ENCODE measurements at places on chromosomes 2 and 18.
A peak's percentile ranks its signal among the peaks of the same experiment; 100 is the strongest.

DNA sequence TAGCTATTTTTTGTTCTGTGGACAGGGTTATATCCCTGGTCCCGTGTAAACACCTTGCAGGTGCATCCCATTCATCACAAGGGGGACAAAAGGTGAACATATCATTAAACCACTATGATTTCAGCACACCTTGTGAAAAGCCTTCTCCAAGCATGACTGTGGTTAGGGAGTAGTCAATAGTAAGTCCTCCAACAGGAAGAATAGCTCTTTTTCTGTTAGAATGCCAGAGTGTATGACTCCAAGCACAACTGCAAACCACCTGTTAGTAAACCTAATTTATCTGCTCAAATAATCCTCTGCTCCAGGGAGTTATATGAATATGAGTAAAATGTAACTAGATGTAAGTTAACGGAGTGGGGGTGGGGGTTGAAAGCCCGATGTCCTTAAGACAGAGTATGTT, 240.5 kb downstream of the AGPS start:
- DNase-seq: peak; percentile 6

DNA sequence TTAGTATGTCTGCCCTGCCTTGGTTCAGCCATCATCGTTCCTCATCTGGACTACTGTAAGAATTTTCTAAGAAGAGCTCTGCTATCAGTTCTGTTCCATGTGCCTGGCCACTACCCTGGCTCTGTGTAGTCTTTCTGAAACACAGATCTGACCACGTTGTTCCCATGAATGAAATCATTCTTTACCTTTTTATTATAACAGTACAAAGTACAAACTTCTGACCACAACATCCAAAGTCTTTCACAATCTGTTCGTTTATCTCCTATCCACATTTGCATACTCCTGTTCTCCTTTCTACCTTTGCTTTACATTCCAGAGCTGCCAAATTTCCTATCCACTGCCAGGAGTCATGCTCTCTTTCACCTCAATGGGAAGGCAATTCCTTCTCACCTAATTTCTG, 284.6 kb upstream of the LRP1B start:
- no peak for DNase-seq

GRCh38 chr2:40037303-40037702, 258.2 kb upstream of the THUMPD2 start:
- no peak for DNase-seq

DNA sequence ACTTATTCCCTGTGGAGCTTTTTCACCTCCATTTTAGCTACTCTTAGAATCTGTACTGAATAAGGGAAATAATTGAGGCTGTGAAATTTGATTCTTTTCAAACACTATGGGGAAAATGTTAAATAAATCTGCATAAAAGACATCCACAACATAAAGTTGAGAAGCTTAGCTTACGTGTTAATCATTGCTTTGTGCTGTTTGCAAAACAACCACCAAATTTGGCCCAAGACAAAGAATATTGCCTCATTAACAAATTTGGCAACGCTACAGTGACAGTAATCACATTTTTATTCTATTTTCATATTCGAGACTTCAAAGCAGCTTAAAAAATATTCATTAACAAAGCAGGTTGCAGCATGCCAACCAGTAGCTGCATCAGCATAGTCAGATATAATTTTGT, 437.6 kb downstream of the DPP10 start:
- no peak for DNase-seq

DNA sequence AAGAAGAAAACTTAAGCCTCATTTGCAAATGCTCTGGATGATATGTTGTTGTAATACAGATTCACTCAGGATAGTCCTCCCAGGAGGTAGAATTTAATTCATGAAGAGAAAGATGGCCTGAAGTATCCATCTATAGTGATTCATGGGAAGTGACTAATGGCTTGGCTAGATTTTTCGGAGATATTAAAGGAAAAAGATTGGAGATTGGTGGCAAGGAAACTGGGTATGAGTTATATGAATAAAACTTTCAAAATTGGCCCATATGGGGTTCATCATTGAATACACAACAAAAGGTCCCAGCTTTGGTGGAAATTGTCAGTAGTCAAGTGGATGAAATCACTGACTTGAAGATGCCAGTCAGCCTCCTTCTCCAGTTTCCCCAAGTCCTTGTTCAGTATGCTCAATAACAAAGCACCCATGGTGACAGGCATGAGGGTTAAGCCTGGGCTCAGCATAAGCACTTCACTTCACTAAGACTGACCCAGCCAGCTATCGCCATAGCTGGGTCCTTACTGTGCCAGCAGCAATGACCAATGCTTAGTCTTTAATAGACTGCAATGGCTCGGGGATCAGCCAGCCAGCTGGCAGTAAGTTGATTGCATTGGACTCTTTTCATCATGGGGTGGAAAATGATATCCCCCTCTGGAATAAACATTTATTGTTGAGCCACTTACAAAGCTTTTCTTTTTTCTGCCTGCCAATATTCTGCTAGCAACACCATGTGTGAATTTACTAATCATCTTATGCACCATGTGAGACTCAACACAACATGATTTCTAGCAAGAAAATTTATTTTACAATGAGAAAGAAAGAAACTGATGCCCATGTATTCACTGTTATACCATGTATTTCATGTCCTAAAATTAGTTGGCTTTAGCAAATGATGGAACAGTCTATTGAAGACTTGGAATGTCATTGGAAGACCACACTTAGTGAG, 176.6 kb upstream of the TACR1 start:
- DNase-seq: peak; percentile 38

DNA sequence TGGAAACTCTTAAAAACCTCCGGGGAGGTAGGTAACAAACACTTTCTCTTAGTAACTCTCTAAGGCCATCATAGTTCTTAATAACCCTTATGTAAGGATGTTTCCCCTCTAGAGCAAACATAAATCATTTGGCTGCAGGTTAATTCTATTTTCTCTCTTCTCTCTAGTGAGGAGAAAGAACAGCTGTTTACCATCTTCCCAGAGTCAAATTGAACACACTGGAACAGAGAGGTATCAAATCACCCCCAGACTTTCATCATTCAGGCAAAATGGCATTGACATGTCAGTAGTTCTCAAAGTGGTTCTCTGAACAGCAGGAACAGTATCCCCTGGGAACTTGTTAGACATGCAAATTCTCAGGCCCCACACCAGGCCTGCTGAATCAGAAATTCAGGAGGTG, 240.7 kb downstream of the MEIS1 start:
- no peak for DNase-seq

DNA sequence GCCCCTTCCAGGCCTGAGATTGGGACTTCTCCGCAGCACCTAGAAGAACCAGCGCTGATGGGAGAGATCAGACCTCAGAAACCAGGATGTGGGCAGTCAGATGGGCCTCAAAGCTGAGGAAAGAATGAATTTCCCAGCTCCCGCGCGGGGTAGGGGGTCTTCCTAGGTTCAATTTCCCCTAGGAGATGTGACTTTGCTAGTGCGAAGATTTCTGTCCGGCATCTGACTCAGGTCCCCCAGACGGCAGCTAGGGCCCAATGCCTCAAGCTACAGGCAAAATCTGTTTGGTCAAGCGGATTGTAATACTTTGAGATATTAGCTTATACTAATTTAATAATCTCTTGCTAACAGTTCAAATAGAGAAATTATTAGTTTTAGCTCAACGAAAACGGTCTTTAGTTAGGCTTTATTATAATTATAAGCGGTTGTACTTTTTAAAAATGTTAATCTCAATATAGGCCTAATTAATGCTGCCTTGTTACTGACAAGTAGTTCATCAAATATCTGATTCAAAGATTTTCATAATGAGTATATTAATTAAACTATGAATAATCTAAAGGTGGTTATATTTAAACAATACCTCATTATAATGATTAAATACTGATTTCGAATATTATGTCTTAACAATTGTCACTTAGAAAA, 5.8 kb downstream of the DLX1 start:
- no peak for DNase-seq

- peak; percentile 18 for DNase-seq
Measured at GRCh38 chr2:32522770-32523169, 105.1 kb upstream of the TTC27 start.

- DNase-seq: no peak
Measured at GRCh38 chr2:38322224-38322914, 54.7 kb downstream of the ATL2 start.

DNA sequence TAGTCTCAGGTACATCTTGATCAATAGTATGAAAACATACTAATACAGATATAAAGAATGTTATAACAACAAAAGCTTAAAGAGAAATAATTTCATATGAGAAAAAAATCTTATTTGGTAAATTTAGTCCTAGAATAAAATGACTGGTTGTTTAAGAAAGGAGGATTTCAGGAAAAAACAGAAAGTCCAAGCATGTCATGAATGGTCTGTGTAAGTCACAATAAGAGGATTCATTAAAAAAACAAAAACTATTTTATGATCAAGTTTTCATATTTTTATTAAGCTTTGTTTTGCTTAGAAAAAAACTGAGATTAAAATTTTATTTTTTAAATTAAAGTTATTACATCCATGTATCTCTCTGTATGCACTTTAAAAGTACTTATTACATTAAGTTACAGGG, 353.9 kb upstream of the SPHKAP start:
- DNase-seq: peak; percentile 3

DNA sequence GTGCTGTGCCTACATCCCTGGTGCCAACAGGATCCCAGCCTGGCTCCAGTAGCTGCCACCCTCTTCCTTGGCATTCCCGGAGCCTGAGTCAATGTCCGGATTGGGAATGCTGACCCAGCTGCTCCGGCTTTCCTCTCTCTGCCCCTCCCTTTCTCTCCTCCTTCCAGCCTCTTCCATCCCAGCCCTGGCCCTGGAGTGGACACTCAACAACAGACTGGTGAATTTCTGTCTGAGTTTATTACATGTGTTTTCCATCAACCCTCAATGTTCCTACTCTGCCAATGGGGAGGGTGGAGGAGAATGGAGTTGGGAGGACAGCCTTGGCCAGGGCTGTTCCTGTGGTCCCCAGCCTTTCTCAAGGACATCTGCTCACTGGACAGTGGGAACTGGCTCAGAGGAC, 917 bp upstream of the PRKAG3 start:
- no peak for DNase-seq

DNA sequence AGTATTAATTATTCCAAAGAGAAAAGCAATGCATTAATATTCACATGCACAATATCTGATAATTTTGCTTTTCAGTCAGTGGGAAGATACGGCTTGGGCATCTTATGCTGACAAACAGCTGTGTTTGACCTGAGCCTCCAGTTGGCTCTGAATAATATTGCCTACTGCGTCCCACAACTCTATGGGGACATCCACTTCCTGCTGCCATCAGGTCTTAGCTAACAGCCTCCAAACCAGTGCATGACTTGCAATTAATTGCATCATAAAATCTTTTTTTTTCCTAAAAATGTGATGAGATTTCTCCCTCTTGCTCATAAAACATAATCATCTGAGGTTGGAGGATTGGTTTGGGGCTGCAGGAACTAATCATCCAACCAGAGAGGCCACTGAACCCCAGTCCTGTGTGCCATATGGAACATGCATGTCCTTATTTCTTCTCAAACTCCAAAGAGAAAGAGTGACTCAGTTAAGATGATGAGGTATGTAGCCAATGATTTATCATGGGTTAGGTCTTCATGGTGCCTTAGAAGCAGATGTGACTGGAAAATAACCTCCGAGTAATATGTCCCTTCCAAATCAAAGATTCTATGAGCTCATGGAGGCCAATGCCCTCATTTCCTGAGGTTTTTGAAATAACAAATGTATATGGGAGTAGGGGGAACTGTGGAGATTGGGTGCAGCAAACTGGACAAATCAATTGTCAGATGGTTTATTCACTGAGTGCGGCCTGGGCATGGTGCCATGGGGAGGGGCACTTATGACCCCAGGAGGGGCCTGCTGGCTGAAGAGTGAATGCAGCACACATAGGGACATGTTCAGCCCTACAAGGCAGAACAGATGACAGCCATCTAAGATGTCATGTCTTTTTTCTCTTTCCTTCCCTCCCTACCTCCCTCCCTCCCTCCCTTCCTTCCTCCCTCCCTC, 39.4 kb downstream of the EDAR start:
- no peak for DNase-seq

DNA sequence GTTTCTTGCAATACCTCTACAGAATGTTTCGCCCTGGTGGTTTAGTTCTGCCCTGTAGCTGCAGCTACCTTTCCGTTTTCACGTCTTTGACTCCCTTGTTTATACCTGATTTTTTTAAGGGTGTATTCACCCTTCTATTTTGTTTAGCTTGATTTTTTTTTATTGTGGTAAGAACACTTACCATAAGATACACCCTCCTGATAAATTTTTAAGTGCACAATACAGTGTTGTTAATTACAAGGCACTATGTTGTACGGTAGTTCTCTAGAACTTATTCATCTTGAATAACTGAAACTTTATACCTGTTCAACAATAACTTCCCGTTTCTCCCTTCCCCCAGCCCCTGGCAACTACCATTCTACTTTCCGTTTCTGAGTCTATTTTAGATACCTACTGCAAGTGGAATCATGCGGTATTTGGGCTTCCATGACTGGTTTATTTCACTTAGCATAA, 48.9 kb upstream of the NABP1 start:
- DNase-seq: no peak
